ENCODE measurements at places on chromosomes 16 and 17. TPM values are rescaled to one million over a fixed set of nuclear protein-coding genes. Genes with fewer than 3 reads are reported as not detected.

The ORC6 gene
- total RNA-seq = 1.1 TPM

The PIRT gene
- total RNA-seq = not detected

The KCNAB3 gene
- 1.3 TPM for total RNA-seq

The TSNAXIP1 gene
- 1.1 TPM for total RNA-seq

The EVPLL gene
- total RNA-seq = 0.22 TPM

The NLRC3 gene
- 1.2 TPM for total RNA-seq

The SPN gene
- 2.9 TPM for total RNA-seq

The AGRP gene
- total RNA-seq = not detected

The C17orf67 gene
- total RNA-seq = 2.0 TPM

Data from mesenteric fat pad (tissue), 1 donor.